ENCODE measurements at places on chromosomes 11 and 22.
A peak's percentile ranks its signal among the peaks of the same experiment; 100 is the strongest.

DNA sequence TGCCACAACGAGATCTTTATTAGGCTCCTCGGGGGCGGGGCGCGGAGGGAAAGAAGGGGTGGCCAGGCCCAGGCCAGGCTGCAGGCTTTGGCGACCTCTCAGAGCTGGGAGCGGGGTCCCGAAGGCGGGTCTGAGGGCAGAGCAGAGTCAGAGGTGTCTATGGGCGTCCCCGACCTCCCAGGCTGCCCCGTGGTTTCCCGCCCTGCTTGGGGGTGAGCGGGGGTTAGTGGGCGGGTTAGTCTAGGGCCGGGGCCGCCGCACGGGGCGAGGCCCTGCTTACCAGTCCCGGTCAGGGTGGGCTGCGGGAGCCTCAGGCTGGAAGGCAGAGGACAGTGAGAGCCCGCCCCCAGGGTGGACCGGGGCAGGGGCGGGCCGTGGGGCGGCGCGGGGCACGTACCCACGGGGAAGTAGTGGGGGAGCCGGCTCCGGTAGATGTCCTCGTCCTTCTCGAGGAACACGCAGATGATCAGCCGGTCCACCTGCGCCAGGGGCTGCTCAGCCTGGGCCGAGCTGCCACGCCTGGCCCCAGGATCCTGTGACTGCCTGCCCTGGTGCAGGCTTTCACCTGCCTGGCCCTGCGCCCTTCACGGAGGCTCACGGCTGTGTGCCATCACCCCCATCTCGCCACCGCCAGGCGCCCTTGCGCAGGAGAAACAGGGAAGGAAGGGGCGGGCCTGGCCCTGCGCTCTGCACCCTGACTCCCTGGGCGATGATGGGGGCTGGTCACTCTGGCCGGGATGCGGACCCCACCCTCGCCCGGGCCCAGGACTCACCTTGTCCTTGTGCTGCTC, 12.5 kb downstream of the OTUB1 start:
- no peak for DNase-seq

DNA sequence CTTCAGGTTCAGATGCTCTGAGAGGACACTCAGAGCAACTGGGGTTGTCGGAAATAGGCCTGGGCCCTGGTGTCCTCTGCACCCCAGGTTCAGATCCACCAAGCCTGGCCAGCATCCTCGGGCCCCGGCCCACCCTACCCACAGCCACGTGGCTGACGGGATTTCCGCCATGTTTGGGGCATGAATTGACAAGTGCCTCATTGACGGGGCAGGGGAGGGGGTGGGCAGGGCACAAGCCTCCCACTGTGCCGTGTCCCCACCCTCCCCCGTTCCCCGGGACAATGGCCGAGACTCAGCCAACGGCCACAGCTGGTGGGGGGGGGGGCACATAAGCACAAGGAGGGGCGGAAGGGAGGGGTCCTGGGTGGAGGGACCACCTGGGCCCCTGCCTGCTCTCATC, 8.5 kb downstream of the MYRF start:
- DNase-seq, result no peak

DNA sequence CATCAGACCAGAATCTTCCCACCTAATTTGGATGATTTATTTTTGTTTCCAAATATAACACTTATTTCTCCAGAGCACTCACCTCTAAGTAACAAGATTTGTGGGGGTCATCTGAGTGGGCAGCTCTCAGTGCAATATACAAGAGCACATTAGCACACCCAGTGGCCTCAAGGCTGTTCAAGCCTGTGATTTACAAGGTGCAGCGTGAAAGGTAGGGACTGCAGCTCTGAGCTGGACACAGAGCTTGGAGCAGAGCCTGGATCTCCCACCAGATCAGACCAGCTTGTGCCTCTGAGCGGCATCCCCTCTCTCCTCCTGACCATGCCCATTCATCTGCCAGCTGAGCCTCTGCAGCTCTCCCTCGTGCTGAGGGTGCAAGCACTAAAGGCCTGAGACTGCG, 323.3 kb upstream of the ZC3H12C start:
- no peak for DNase-seq

DNA sequence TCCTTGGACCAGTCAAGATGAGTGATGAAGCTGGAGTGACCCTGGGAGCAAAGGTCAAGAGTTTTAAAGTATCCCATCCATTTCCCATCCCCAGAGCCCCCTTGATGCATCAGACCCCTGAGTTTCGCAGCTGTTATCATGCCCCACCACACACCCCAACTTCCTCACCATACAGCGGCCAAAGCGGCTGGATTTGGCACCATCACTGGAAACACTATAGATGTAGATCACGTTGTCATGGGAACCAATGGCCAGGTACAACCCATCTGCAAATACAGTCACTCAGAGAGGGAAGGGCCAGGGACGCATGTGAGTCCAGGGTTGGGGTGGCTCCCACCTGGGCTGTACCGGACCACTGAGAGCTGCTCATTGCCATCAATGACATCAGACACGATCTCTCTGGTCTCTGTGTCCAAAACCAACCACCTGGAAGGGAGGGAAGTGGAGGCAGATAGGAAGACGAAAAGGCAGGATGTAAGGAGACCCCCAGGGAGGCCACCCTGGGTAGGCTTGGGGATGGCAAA, 2.2 kb upstream of the MTA2 start:
- no peak for DNase-seq

- no peak for DNase-seq
These were observed 6.5 kb downstream of the MSANTD2 start for GRCh38 chr11:124793466-124794278.

GRCh38 chr22:25008666-25009065, 56.1 kb downstream of the KIAA1671 start:
- DNase-seq, result no peak

DNA sequence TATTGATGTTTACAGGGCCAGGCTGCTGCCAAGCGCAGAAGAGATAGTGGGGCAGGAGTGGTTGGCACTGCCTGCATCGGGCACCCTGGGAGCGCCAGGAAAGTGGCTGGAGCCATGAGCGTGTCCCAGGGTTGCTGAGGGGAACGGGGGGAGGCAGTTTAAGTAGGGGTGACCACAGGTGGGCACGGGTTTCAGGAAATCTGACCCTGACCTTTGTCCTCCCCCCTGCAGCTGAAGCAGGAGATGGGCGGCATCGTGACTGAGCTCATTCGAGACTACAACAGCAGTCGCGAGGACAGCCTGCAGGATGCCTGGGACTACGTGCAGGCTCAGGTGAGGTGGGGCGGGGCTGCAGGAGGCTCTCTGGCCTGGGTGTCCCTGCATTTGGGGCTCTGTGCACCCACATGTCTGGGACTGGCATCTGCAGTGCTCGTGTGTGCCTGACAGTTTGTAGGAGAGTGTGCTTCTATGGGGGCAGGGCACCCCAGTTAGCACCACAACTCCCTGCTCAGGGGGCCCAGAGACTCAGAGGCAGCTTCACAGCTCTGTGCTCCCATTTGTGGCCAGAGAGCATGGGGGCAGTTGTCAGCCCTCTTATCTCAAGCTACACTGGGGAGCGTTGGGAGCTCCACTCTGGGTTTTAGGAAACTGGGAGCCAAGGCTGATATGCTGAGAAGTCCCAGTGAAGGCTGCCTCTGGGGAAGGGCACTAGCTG, 49.7 kb downstream of the CD82 start:
- DNase-seq, result no peak

DNA sequence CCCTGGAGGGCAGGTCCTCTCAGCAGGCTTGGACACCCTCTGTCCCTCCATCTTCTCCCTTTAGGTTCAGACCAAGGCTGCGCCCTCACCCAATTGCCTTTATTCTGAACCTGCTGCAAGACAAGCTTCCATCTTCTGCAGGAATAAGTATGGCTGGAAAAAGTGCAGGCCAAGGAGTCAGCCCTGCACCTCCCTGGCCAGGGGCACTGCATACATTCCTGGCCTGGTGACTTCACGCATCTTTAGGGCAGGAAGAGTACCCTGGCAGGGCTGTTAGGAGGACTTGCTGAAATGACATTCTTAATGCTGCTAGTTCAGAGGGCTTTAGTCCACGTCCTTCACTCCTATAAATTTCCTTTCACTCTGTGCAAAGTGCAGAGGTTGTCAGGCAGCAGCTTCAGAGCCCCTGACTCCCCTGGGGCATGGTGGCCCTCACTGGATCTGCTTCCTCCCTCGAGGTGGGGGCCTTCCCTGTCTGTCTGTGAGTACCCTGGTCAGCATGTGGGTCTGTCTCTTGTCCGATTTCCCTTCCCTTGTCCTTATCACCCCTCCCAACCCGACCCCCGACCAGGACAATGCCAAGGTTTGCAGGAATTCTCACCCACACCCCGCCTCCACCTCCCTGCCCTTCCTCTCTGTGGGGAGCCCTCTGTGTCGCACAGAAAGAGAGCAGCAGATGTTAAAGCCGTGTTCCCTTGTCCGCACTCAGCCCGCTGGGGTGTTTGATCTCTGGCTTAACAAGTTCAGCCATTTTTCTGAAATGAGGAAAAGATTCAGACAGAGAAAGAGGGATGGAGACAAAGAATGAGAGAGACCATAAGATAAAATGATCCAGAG, 124.5 kb upstream of the SYT13 start:
- DNase-seq, result no peak

DNA sequence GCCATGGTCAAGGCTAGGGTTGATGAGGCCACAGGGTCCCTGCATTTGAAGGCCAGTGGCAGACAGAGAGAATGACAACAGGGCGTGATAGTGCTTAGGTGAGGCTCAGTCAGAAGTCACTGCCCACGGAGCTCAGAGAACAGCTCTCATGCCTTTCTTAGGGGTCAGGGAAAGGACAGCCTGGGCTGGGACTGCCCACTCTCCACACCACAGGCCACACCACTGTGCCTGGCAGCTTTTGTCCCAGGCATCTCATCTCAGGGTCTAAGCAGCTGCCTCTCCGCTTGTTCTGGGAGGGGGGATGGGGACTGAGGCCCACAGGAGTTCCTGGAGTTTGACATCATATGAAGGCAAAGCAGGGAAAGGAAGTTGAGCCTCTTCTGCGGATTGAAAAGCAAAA, 150.2 kb upstream of the B3GAT1 start:
- no peak for DNase-seq

- no peak for DNase-seq
These were observed 124.9 kb downstream of the FCHSD2 start for GRCh38 chr11:73017024-73017751.

DNA sequence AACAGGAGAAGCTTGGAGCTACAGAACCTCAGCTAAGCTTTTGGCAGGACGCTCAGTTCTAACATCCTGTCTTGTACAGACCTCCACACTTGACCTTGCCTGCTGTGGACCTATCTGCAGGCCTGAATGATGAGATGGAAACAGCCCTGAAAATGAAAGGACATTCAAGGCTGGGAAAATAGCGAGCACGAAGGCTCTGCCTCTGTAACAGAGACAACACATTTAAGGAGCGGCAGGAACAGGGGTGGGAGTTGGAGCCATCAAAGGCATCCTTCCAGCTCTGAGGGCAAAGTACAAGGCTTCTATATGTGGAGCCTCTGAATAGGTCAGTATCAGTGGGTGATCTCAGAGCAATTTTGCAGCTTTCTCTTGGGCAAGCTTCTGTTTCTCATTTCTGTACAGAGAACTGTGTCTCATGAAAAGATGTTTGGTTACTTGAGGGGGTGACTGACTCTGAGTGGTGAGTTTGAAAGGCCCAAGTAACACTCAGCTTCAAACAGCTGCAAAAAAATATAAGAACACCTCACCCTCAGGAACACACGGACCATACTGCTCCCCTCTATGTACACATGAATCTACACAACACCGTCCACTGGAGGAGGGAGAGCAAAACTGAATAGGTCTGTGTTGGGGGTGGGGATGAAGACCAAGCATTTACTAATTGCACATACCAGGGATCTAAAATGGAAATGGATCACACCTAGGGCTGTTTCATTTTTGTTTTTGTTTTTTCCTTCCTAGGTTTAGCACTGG, 101.6 kb downstream of the CCDC81 start:
- peak; percentile 53 for DNase-seq

- DNase-seq, result no peak
These were observed 76.0 kb downstream of the MRTFA start for GRCh38 chr22:40560551-40560950.

DNA sequence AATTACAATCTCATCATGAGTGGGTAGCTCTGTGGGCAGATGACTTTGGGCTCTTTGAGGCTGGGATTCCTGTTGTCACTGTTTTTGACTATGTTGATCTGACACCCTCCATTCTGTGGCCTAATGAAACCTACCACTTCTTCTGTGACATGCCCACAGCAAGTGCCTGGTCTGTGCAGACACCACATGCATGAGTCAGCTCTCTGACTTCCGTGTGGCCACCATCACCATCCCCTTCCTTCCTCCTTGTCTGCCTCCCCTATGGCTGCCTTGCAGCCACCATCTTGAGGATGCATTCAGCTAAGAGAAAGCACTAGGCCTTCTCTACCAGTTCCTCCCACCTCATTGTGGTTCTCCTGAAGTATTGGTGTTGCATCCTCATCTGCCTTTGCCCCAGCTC, 15.3 kb upstream of the OR10V1 start:
- DNase-seq, result no peak
